Activated T-cell treated with anti-CD3 and anti-CD28 coated beads for 4 hours (primary cell): ENCODE measurements at places on chromosomes 2 and 18.

GRCh38 chr2:28780496-28780895 is 28.9 kb downstream of the PPP1CB start:
- DNase-seq: no peak

GRCh38 chr18:78792094-78792493 is 187.5 kb upstream of the SALL3 start:
- no peak for DNase-seq

DNA sequence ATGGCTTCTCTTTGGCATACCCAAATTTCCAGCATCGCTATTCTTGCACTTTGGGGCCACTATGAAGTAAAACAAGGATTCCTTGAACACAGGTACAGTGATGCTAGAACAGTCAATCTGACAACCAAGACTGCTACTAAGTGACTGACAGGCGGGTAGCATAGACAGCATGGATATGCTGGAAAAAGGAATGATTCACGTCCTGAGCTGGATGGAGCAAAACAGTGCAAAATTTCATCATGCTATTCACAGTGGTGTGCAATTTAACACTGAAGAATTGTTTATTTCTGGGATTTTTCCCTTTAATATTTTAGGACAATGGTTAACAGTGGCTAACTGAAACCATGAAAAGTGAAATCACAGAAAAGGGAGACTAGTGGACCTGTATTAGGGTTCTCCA is 1511.2 kb upstream of the ZEB2 start:
- DNase-seq: no peak

DNA sequence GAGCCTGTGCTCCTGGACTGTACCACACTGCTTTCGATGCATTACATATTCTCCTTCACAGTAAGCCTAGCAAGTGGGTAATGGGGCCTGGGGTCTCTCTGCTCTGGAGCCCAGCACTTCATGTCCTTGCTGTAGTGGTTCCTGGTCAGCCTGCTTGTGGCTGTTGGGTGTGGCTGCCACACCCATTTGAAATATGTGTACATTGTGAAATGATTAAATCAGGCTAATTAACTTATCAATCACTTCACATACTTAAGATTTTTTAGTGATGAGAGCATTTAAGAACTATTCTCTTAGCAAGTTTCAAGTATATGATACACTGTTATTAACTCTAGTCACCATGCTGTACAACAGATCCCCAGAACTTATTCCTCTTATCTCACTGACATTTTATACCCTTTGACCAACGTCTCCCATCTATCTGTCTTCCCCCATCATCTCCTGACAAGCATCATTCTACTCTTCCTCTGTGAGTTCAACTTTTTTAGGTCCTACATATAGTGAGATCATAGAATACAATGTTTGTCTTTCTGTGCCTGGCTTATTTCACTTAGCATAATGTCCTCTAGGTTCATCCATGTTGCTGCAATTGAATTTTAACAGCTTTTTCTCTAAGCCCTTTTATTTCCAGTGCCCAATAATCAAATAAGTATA is 92.1 kb downstream of the LYPD6 start:
- DNase-seq: no peak

DNA sequence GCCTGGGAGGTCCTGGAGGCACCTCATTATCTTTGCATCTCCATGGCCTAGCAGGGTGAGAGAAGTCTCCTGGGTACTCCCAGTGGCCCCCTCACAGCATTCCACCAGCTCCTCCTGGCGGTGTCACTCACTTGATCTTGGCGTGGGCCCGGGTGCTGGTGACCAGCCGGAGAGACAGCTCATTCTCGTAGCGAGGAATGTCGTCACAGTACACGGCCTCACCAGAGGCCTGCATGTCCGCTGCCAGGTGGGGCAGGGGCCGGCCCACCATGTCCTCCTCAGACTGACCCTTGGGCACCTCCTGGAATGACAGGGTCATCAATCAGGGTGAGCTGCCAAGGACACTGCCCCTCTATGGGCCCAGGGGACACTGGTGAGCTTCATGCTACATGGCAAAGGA is 42.4 kb downstream of the XDH start:
- DNase-seq: no peak

DNA sequence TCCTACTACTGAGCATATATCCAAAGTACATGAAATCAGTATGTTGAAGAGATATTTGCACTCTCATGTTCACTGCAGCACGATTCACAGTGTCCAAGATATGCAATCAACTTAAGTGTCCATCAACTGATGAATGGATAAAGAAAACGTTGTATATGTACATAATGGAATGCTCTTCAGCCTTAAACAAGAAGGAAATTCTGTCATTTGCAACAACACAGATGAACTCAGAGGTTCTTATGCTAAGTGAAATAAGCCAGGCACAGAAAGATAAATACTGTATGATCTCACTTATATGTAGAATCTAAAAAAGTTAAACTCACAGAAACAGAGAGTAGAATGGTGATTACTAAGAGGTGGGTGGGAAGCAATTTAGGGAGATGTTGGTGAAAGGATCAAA is 149.2 kb downstream of the EVA1A start:
- no peak for DNase-seq

DNA sequence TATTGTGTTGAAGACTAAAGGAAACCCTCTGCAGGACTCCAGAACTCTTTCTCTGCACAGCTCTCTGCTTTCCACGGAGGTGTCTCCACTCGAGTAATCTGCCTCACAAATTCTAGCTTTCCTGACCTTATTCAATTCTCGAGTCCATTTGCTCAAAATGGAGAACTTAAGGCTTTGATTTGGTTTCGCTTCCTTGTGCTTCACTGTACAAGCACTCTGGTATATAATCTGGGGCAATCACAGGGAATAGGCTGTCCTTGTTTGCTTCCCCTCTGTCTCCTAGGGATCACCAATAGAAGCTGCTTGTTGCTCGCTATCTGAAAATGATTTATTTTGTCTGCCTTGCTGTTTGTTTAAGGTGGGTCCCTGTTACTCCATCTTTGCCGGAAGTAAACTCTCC is 129.1 kb upstream of the DOCK10 start:
- DNase-seq: no peak

DNA sequence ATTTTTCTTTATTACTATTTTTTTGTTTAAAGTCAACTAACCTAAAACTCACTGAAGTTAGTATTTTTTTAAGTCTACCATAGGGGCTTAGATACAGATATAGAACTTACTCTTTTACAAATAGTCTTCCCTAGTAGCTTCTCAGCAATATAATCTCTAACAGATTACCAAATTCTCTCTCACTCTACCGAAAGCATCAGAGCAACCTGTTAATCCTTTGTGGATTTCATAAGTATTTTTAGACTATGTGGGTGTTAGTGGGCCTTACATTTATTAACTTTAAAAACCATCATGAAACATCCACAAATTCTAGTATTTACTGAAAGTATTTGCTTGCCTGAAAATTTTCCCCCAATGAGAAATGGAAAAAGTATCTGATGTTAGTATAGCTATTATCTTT is 84.6 kb upstream of the TFPI start:
- no peak for DNase-seq

- DNase-seq: no peak
Measured at GRCh38 chr2:24872344-24873115, 47.5 kb downstream of the ADCY3 start.

- DNase-seq: no peak
Measured at GRCh38 chr2:20597860-20598183, 53.1 kb downstream of the HS1BP3 start.

DNA sequence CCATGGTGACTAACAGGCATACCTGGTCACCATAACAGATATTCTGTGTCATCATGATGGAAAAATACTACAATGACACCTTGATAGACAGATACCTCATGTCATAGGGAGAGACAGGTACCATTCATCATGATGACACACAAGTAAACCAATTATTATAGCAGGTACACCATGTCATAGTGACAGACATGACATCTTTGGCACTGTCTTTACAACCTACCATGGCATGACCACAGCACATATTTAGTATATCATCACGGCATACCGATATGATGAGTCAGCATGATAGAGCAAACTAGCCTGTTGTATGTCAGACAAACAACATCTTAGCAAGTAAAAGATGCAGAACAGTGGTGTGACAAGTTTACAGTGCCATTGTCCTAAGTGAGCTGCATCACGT is 101.3 kb upstream of the KLHL29 start:
- DNase-seq: no peak

GRCh38 chr2:170711774-170712652 is 3.1 kb upstream of the SP5 start:
- DNase-seq: no peak

DNA sequence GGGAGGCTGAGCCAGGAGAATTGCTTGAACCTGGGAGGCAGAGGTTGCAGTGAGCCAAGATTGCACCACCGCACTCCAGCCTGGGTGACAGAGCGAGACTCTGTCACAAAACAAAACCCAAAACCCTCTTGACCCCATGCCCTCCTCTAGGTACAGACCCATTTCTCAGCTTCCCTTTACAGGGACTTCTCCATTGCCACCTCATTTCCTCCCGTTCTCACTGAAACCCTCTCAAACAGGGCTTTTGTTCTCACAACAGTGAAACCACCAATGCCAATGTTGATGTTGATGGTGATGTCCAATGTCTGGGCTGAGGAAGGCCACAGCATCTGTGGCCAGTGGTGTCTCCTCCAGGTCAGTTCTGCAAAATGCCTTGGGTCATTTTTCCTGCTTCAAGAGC is 69.0 kb upstream of the ZCCHC2 start:
- no peak for DNase-seq

DNA sequence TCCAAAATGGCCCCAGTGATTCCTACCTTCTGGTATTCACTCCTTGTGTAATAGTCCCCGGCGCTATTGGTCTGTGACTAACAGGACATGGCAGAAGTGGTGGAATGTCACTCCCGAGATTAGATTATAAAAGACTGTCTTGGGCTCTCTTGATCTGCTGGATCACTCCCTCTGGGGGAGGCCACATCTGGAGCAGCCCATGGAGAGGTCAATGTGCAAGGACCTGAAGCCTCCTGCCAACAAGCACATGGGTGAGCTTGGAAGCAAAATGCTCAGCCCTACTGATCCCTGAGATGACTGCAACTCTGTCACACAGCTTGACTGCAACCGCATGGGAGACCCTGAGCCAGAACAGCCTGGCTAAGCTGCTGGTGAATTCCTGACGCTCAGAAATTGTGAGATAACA is 94.3 kb upstream of the GLI2 start:
- no peak for DNase-seq

DNA sequence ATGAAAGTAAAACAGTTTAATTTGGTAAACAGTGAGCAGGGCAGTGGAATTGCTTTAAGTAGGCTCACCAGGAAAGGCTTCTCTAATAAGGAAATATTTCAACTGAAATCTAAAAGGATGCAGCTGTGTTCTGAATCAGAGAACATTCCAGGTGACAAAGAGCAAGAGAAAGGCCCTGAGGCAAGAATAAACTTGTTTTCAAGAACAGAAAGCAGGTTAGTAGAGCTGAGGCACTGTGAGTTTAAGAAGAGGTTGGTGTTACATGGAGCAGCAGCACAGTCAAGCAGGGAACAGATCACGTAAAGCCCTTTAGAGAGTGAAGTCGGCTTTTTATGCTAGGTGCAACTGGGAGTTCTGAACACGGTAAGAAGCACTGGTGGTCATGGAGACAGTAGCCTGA is 57.0 kb upstream of the SCN1A start:
- DNase-seq: no peak

- no peak for DNase-seq
Measured at GRCh38 chr2:205682971-205683501, 735 bp downstream of the NRP2 start.

- DNase-seq: no peak
Measured at GRCh38 chr2:36670881-36671595, 25.5 kb upstream of the VIT start.

DNA sequence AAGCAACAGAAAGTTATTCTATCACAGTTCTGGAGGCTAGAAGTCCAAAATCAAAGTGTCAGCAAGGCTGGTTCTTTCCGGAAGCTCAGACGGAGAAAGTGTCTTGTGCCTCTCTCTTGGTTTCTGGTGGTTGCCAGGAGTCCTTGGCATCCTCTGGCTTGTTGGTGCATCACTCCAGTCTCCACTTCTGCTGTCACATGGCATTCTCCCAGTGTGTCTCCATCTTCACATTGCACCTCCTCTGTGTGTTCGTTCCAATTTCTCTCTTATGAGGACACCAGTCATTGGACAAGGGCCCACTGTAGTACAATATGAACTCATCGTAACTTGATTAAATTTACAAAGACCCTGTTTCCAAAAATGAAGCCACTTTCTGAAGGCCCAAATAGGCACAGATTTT is 175.4 kb upstream of the ATP5MC3 start:
- DNase-seq: no peak

GRCh38 chr2:20608666-20609348 is 42.1 kb downstream of the HS1BP3 start:
- no peak for DNase-seq

- DNase-seq: no peak
Measured at GRCh38 chr2:36485521-36485920, 112.4 kb downstream of the FEZ2 start.

DNA sequence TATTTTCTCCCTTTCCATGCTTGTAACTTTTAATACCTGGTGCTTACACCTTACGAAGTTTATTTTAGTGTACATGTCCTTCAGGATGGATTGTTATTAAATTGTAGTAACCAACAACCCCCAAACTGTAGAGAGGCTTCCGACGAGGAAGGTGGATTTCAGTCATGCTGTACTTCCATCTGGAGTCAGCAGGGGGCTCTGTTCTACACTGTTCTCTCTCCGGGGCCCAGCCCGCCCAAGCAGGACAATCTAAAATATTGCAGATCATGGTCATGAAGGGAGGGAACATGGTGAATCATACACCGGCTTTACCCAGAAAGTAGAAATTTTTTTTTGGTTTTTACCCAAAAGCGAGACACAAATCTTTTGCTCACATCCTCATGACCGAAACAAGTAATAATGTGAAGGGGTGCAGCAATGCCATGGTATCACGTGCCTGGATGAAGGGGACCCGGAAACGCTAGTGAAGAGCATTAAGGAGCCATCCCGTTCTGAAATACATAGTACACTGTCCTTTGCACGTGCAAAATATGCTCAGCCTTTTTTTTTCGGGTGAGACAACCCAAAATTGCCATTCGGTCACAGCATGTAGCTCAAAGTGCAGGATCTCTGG is 884.8 kb downstream of the EPHA4 start:
- peak; percentile 51 for DNase-seq

DNA sequence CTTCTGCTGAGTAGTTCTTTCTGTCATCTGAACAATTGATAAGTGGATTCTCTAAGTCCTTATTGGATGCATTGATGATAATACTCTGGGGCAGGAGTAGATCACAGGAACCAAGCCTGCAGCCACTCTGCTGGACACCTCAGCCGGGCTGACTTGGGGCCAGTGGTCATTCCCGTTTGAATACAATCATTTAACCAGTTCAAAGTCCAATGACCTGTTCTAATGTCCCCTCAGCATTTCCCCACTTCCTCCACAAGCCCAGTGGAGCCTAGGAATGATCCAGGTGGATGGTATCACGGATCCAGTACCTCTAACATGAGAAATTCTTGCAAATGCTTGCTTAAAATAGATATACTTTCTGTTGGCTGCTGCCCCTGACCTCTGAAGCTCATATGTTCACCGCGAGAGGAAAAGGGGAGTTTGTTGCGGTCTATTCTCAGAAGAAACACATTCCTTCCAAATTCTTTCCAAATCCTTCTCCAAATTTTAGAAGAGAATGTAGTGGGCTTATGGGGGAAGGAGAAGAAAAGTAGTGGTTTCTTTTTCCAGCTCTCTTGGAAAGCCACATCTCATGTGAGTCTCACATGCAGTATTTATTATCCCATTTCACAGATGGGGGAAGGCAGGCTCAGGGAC is 170.9 kb downstream of the INHBB start:
- DNase-seq: no peak
